Thoracic aorta (tissue), 2 donors: ENCODE measurements at places on chromosomes 3 and 15.

GRCh38 chr3:58868097-58868779, 181.6 kb downstream of the CFAP20DC start:
- no peak for DNase-seq

GRCh38 chr3:7204848-7205156, 343.9 kb downstream of the GRM7 start:
- DNase-seq: no peak

- no peak for DNase-seq
Observed at GRCh38 chr3:193929921-193930646, 205.9 kb upstream of the HES1 start.

GRCh38 chr3:108603691-108604090, 14.2 kb downstream of the DZIP3 start:
- no peak for DNase-seq

- DNase-seq: no peak
Observed at GRCh38 chr3:139764069-139764905, 86.5 kb upstream of the NMNAT3 start.

- no peak for DNase-seq
Observed at GRCh38 chr3:12312010-12312409, 23.1 kb downstream of the PPARG start.

GRCh38 chr3:10583798-10584708, 78.7 kb upstream of the ATP2B2 start:
- no peak for DNase-seq

GRCh38 chr15:40339621-40339945, 1.2 kb downstream of the CCDC9B start:
- DNase-seq: no peak

GRCh38 chr3:1326546-1326945, 233.7 kb downstream of the CNTN6 start:
- DNase-seq: no peak

DNA sequence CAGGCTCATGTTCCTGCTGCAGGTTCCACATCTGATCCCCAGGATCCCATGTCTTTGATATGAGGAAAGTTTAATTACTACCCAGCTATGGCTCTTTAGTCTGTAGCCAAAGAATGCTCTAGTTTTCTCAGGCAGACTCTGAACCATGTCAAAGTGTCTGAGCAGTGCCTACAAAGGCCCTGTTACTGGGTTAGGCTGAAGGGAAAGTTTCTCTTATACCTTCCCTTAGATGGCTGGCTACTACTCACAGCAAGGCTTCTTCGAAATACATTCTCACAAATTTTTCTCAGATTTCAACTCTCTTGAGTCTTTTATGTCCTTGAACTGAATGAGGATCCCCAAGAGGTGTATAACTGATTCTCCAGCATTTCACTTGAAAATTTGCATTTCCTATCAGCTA, 102.4 kb downstream of the NR1D2 start:
- DNase-seq: no peak

- DNase-seq: no peak
Observed at GRCh38 chr15:67784856-67785430, 40.4 kb upstream of the SKOR1 start.

GRCh38 chr15:92715758-92716157, 60.2 kb upstream of the FAM174B start:
- no peak for DNase-seq

DNA sequence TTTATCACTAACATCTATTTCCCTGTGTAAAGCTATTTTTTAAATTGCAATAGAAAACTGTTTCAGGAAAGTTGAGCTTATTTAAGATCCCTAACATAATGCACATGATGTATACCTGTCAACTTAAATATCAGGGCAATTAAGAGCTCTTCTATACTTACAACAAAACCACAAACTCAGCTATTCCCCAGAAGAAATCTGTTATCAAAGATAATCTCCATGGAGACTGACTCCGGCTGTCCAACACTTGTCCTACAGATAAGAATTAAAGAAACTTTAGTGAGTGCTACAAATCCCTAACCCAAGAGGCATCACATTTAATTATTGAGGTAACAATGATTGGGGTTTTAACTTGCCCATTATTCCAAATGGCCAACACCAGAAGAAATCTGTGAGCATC, 3.4 kb downstream of the SELENOK start:
- DNase-seq: no peak

DNA sequence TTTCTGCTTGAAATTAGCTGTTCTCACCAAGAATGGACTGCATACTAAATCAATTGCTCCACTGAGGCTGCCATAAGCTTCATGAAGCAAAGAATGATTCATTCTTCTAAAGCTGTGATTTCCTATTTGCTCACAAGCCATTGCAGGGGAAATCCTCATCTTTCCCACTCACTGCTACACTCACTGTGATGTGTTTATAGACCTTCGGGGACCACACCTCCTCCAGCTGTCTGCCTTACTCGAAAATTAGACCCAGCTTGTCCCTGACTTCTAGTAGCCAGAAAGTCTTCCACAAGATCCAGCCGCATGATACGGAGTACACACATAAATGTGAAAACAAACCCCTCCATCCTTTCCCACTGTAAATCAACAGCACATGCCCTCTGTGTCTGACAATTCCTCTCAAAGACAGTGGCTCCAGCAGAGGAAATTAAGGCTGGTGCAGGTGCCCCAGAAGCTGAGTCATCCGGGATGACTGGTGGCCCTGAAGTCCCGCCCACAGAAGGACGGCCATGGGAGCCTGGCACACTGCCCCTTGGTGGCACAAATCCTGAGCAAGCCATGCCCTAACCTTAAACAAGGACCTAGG, 172.0 kb downstream of the STT3B start:
- DNase-seq: no peak

- no peak for DNase-seq
Observed at GRCh38 chr15:43903864-43904290, 77.1 kb downstream of the WDR76 start.

- DNase-seq: no peak
Observed at GRCh38 chr3:112656043-112656442, 15.1 kb upstream of the CCDC80 start.

GRCh38 chr3:72523429-72524151, 324.7 kb downstream of the SHQ1 start:
- no peak for DNase-seq

DNA sequence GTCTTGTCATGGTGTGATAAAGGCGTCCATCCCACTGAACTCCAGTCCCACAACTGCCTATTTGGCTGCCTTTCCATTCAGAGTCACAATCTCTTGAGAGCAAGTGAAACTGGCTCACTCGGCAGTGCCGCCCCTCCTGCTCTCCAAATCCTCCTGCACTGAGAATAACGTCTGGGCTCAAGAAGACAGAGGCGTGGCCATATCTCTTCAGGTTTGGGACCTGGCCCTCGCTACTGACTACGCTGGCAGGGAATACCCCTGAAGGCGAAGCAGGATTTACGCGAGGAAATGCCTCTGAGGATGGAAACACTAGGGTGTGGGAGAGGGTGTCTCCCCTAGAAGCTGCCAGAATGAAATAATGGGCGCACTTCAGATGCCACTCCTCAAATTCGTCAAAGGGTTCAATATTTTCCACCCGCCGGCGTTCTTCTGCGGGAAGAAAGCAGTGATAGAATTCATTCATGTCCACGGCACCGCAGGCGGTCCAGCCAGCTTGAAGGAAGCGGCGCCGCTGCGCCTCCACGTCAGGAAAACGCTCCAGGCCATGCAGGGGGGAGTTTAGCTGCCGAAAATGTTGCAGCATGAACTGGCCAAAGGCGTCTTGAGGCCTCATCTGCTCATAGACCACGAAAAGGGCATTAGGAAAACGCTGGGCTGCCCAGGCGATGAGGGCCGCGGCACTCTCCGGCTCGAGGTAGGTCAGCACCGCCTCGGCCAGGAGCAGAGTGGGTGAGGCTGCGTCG, 985 bp downstream of the LCMT2 start:
- no peak for DNase-seq

- no peak for DNase-seq
Observed at GRCh38 chr15:69194025-69194827, 33.8 kb downstream of the GLCE start.

DNA sequence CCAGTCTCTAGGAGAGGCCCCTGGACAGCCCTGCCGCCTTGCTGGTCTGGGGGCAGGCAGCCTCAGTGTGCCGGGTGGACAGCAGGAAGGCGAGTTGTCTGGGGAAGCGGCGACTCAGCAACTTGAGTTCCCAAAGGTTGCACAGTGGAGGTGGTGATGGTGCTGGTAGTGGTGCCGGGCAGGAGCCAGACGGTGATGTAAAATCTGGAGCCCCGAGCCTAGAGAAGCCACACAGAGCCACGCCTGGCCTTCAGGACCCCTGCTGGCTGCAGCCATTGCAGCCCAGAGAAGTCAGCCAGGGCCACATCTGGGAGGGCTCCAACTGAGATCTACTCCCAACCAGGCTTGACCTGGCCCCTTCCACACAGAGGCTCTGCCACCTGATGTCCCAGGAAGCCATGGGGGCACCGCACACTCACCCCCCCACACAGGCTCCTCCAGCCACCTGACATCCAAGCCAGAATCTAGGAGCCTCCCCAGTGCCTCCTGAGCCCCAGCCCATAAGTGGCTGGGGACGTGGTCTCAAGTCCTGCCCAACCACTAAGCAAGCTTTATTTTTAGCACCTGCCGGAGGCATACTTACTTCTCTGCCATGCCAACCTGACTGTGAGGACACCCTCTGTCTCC, 8.8 kb downstream of the C3orf22 start:
- no peak for DNase-seq

DNA sequence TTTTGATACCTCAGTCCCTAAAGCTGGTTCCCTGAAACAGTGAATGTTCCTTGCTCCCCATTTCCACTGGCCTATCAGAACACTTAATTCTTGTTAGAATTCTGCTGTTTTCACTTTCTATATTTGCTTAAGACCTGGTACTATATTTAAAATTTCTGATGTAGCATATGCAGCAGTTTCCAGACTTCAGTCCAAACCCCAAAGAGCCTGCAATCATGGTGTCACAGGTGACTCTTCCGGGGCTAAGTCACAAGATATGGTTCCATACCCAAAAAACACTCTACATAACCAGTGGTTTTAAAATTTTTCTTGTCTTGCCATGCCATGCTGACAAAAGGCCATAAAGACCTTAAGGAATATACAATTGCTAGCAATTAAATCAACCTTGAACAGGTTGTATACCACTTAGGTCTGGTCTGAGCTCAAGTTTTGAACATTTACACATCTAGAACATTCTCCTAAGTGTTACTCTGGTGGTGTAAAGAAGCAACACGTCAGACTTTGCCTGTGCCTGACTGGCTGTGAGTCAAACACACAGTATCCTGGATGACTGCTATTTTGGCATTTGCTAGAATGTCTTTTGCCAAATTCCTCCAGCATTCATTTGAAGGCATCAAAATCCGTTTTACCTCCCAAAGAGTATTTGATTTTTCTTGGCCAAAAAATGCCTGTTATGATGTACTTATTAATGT, 160.0 kb downstream of the FRMD5 start:
- DNase-seq: no peak

DNA sequence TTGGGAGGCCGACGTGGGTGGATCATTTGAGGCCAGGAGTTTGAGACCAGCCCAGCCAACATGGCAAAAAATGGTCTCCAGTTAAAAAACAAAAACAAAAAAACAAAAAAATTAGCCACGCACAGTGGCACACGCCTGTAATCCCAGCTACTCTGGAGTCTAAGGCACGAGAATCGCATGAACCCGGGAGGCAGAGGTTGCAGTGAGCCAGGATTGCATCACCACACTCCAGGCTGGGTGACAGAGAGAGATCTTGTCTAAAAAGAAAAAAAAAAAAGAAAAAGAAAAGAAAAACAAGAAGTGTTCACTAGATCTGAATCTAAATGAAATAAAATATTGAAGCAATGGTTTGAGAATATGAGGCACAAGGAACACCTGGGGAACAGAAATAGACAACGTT, 36.7 kb downstream of the SLC9A9 start:
- no peak for DNase-seq

DNA sequence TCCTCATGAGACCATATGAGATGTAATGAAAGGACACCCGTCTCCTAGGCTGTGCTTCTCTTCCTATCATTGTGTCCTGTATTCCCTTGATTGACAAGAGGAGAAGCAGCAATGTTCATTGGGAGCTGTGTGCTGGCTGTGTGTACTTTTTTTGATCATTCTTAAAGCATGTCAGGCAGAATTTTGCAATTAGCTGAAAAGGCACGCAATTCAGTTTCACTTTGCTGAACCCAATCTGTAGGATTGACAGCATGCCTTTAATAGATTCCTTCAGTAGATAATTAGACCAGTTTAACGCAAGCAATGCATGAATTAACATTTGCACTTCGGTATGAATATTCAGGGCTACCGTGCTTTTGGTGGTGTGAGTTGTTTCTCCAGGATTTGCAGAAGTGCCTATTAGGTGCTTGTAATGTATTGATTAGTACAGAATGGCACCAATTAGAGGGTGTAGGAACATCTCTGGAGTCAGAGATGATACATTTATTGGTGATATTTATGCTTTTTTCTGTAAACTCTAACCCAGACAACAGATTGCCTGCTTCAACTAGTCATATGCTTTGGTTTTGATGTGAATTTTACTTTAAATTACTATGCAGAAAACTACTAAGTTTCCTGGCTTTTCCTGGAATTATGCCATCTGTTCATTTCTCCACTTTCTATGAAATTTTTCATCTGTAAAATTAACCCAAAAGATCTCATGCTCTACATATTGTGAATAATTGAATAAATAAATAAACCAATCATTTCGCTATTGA, 114.3 kb downstream of the NSUN3 start:
- DNase-seq: no peak

- DNase-seq: no peak
Observed at GRCh38 chr3:155651489-155652218, 93.2 kb downstream of the PLCH1 start.

DNA sequence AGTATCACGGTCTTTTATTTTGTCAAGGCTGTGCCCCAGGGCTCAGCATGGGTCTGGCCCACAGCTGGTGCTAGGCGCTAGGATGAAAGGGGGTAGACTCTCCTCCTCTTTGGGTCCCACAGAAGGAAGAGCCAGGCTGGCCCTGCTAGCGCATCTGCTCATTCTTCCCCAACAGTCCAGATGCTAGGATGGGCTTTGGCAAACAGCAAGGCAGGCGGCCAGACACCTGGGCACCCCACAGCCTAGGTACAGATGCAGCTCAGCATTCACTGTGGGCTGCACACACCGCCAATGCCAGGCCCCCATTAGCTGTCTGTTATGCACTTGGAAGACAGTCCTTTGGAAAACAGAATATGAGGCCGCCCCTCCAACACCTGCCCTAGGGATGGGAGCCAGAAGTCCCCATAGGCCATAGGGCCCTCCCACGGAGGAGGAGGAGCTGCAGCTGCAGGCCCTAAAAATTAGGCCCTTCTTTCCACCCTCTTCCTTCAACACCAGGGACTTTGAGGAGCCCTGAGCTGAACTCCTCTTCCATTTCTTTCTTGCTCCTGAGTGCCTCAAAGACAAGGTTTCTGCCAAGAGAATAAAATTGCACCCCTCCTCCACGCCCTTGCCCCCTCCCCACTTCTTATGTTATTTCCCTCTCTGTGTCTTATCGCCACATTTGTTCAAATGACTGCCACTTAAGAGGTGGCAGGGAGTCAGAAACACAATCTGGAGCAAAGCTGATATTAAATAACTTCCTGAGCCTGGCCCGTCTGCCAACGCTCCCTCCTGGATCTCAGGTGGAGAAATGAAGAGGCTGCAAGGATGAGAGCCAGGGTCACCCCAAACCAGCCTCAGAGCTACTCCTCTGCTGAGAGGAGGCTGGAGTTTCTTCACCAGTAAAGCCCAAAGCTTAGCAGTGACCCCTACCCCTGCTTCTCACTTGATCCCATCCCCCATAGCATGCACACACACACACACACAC, 13.7 kb downstream of the NTRK3 start:
- DNase-seq: no peak

- DNase-seq: no peak
Observed at GRCh38 chr3:70064194-70064779, 64.8 kb downstream of the SAMMSON start.

GRCh38 chr3:40267937-40268724, 41.4 kb upstream of the EIF1B start:
- DNase-seq: no peak

GRCh38 chr3:184336547-184337398, 627 bp upstream of the FAM131A start:
- no peak for DNase-seq
